ENCODE measurements at places on chromosomes 1 and 21.

DNA sequence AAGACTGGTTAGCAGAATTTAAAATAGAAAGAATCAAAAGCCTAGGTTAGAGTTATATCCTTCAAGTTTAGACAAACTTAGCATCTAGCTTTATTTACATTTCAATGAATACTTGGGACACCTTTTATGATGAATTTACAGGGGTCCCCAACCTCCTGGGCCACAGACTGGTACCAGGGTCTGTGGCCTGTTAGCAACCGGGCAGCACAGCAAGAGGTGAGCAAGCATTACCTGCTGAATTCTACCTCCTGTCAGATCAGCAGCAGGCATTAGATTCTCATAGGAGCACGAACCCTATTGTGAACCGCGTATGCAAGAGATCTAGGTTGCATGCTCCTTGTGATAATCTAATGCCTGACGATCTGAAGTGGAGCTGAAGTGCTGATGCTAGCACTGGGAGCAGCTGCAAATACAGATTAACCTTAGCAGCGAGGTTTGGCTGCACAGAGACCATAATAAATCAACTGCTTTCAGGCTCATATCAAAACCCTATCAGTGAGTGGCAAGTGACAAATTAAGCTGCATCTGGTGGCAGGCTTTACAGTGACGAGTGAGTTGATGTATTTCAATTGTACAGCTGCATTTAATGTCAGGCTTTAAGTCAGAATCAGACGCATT is 82.0 kb downstream of the UCHL5 start:
- DNase-seq: no peak

DNA sequence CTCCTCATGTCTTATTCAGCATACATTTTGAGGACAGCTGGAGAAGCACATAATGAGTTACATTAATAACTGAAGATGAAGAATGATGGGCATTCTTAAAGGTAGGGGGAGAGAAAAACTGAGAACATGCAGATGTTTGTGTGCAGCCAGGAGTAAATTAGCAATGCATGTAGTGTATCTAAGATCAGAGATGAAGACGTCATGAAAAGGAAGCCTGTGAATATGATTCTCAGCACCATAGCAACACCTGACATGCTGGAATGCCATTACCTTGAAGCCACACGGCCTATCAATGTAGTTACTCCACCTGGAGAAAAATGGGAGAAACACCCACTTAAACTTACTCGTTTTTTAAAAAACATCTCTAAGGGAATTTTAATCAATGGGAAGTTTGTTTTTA is 607.1 kb downstream of the PTPRC start:
- no peak for DNase-seq

DNA sequence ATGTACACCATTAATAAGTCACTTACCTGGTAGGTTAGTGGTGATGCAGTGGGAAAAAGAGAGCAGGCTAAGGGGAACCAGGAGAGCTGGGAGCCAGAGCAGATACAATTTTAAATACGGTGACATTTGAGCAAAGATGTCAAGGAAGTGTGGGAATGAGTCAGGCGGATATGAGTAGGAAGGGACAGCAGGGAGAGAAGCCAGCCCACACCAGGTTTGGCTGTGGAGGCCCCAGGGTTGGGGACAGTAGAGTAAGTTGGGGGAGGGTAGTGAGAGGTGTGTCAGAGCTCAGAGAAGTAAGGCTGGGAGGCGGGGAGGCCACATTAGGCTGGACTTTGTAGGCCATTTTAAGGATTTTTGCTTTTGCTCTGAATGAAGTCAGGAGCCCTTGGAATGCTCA is 482.0 kb downstream of the DISC1 start:
- DNase-seq: no peak

DNA sequence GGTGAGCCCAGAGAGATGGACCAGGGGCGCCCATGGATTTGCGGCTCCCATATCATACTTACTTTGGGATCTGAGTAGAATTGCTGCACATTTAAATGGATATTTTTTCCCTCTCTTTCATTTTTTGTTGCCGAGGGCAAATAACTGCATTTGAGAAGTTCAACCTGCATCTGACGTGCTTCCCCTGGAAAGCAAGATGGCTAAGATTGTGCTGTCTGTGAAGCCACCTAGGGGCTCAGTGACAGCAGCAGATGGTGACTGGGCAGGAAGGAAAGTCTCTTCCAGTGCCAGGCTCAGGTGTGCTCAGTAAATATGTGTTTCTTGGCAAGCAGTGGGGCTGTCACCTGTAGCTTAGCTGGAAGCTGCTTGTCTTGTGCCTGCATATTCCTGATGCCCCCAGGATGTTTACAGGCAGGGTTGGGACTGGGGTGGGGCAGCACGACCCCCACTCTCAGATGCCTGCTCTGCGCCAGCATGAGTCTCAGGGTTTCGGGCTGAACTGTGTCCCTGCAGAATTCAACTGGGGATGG is 59.8 kb upstream of the ETV3 start:
- no peak for DNase-seq

DNA sequence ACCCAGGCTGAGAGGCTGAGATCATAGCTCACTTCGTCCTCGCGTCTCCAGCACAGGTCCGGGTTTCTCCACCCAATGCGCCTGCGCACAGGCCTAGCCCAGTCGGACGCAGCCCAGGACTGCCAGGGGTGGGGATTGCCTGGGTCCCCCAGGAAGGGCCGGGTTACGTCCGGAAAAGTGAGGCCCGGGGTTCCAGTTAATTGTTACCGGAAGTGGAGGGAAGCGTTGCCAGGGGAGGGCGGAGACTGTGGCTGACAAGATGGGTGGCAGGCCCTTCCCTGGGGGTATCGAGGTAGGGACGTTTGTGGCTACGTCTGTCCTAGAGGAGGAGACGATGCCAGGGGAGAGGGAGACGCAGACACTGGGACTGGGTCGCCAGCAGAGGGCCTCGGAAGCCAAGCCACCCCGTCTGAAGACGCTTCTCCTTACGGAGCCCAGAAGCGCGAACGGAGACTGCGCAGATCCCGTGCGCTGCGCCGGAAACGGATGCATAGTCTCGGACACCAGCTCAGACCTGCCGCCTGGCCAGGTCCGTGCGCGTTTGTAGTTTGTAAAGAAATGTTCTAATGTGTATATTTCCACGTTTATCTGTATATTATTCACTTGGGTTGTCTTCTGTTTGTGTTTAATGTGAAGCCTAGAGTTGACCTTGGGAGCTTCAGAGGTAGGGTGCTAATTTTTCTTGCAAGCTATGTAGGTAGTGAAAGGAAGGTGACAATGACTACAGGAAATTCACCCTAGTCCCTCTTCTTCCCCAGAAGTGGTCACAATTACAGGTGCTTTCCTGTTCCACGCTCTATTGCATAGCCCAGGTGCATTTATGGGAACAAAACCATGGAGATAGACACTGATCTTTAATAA is 7.3 kb downstream of the RSRP1 start:
- DNase-seq: peak; percentile 84

GRCh38 chr21:38637161-38637560 is 138.9 kb upstream of the ERG start:
- DNase-seq: no peak

DNA sequence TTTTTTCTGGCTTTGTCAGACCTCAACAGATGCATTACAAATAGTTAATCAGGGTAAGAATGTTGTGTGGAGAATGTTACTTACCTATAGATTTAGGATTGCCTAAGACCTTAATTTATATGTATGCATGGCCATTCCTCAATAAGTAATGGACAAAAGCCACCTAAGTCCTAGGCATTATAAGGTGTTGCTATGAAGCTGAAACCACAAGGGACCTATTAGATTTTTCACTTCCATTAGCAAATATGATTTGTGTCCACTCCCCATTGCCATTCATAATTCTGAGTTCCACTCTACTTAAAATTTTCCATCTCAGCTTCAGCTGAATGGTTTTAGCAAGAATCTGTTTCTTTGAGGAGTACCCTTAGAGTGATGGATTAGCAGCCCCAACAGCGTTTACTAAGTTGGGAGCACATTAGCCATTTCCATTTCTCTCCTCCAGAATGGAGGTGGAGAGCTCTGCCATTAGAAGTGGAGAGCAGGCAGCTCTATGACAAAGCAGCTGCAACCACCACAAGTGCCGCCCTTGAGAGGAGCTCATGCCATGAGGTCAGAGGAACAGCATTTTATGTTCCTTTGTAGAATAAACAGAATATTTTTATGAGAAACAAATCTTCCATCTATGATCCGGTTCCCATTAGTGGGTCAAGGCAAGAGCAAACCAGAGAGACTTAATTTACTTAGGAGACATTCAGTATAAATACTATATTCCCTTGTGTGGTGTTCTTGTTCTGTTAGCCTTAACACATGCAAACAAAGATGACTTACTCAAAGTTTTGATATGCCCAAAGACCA is 28.9 kb upstream of the C1orf87 start:
- no peak for DNase-seq

GRCh38 chr1:6870086-6870485 is 84.8 kb downstream of the CAMTA1 start:
- DNase-seq: no peak

DNA sequence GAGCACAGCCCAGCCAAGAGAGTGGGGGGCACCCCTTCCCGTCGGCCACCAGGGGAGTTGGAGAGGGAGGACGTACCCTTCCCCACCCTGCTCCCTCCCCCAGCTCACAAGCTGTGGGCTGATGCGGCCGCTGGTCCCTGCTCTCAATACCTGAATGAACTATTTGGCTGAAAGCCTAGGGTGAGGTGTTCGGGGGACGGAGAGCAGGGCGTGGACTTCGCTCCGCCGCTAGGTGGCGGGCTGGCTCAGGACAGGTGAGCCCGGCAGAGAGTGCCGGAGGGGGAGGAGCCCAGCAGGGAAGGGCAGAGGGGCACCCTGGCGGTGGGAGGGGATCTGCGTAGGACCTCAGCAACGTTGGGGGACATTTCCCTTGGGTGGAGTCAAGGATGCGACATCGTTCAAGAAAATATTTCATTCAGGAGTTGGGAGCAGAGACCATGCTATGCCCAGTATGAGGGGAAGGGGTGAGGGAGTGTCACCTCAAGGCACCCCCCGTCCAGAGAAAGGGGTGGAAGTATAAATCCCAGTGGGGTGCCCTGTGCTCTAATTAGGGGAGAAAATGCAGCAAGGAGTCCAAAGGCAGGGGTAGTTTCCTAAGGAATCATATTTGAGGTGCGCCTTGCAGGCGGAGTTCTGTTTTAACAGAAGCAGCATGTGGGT is 12.0 kb upstream of the RHBG start:
- DNase-seq: peak; percentile 30

GRCh38 chr21:36965720-36966065 is 776 bp downstream of the HLCS start:
- no peak for DNase-seq

DNA sequence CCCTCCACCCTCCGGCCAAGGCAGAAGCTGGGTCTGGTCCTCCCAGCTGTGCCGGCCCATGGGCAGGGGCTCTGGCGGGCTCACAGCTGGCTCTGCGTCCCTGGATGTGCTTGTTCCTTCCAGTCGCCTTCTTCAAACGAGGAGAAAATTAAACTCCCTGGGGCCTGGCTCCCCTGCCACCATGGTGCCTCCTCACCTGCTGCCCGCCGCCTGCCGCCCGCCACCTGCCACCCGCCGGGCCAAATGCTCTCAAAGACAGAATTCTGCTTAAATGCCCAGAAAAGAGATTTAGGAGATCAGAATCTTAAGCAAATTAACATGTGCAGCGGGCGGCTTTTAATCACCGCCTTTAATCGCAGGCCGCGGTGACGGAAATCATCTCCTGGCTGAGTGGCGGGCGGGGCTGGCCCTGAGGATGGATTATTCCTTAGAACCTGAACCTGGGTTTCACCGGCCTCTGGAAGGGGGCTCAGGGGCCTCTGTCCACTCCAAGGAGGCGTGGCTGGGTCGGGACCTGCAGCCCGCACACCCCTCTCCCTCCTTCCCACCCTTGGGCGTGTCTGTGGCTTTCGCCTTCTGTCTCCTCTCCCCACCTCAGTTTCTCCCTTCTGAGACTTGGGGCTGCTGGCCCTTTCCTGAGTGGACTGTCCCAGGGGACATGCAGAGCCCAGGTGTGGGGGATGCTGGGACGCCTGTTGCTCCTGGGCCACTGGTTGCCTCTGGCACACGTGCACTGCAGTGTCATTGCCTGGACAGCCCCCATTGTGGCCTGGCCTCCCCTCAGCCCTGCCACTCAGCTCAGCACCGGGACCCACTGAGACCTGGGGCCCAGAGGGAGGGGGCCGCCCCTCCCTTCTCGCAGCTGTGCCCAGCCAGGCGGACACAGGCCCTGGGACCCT is 10.5 kb upstream of the PLCH2 start:
- no peak for DNase-seq
